ENCODE measurements at places on chromosomes 11 and 22.

- DNase-seq: no peak
Observed at GRCh38 chr22:45227645-45228400, 12.9 kb downstream of the KIAA0930 start.

GRCh38 chr11:104830080-104830479, 68.2 kb downstream of the CASP12 start:
- no peak for DNase-seq

DNA sequence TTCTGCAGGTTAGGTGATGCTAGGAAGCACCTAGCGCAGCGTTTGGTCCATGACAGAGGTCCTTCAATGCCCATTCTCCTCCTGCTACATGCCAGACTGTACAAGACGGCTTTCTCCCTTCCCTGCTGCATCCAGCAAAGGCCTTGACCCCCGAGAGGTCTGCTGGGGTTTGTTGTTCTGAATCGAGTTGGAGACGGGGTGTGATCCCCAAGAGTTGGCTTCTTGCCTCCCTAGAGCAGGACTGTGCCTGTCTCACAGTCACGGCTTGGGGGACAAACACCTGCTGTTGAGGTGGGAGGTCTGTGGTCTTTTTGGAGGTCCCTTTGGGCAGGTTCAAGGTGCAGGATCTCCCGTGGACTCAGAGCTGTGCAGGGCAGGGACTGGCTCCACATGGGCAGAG, 352.3 kb upstream of the B3GAT1 start:
- no peak for DNase-seq

DNA sequence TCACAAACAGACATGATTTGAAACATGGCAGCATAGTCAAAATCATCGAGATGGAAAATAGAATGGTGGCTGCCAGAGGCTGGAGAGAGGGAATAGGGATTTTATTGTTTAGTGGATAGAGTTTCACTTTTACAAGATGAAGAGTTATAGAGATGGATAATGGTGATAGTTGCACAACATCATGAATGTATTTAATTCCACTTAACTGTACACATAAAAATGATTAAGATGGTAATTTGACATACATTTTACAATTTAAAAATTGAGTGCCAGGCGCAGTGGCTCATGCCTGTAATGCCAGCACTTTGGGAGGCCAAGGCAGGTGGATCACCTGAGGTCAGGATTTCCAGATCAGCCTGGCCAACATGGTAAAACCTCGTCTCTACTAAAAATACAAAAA, 21.2 kb downstream of the TTC28 start:
- DNase-seq: no peak

DNA sequence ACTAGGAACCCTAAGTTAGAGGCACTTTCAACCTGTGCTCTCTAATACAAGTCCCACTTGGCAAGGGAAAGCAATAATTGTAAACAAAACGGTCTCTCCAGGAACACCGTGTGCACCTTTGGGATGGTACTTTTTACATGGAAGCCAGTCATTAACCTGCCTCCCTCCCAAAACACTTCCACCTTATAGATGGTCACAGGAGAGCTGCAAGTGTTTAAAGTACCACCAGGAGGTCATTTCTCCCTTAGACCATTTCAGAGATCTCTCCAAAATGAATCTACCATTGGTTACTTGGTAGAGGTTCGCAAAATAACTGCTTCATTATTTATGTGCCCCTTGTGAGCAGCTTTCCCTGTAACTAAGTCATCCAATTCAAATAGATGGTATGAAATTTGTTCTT, 375.3 kb downstream of the DYNC2H1 start:
- DNase-seq: no peak

DNA sequence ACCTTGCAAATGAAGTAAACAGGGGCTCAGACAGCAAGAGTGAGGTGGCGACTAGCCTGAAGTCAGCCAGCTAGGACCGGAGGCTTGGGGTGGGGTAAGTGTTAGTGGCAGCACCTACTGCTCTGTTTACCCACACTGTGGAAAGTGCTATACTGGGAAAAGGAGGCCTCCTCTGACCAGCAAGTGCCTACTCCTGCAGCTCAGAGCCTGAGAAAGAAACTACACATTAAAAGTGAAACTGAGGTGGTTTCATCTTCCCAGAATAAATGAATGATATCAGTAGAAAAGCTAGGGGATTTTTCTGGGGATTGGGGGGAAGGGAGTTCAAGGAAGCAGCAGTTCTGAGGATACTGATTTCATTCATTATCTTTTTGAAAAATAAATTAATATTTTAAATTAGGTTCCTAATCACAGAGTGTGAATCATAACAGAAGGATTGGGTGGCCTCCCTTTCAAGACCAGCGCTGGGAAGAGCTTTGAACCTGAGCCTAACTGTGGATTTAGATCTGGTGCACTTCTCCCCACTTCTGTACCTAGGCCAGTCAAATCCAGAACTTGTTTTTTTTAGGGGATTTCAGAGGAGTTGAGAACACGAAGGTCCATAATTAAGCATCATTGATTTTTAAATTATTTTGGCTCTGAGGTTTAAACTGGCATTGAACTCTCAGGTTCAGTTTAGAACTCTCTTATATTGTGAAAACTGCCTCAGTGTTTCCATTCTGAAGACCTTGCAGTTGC, 48.1 kb upstream of the GRAMD1B start:
- DNase-seq: no peak

- no peak for DNase-seq
Observed at GRCh38 chr11:104610635-104611034, 287.6 kb downstream of the CASP12 start.

DNA sequence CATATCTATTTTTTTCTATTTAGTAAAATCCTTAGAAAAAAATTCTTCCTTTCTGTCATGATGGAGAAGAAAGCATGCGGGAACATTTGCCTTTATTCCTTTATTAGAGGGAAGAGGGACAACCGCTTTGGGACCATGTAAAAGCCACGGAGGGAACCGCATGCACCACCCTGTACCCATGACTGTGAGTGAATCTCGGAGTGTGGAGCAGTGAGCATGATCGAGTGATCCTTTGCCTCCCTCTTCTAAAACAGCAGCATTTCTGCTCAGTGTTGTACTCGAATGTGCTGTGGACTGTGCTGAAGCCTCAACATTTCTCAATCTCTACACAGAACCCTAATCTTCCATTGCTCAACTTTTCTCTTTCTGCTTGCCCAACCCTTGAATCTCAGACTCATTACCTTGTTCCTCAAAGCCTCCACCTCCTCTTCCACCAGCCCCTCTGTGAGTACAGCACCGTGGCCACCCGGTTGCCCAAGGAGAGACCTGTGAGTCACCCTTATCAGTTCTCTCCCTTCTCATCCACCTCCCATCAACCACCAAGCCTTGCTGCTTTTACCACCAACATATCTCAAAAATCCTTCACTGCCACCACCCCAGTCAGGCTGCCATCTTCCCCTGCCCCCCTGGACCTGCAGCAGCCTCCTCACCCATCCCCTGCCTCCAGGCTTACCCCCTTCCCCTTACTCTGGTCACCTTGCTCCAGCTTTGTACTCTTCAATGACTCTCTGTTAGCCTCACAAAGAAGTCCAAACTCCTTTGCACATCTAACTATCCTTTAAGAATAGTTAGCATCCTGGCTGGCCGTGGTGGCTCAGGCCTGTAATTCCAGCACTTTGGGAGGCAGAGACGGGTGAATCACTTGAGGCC, 103.1 kb downstream of the NAT10 start:
- DNase-seq: no peak

DNA sequence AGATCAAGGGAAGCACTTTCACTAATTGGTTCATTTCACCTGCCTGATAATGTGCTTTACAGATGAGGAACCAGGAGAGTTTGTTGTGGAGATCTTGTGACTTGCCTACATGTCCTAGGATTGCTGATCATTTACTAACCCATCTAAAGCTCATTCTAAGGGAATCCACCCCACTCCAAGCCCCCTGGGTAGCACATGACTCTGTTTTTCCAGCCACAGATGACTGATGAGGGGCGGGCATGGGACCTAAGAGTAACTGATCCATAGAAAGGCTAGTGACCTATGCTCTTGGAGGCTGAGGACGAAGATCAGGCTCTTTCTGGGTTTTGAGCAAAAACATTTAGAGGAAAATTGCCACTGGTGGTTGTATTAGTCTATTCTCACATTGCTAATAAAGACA, 378.1 kb downstream of the CADM1 start:
- no peak for DNase-seq

DNA sequence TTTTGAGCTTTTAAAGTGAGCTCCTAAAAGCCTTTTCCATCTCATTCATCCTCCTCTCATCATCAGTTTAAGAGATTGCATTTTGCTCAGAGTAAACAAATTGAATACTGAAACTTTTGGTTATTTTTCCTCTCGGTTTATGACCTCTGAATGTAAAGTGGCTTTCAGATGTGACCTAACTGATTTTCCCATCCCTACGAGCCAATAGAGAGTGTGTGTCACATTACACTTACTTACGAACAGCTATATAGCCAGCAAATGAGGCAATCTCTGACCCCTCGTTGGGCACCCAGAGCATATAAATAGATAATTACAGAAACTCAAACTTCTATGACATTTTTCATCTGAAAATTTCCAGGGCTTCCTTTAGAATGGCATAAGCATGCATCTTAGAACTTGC, 317.7 kb downstream of the OPCML start:
- no peak for DNase-seq

DNA sequence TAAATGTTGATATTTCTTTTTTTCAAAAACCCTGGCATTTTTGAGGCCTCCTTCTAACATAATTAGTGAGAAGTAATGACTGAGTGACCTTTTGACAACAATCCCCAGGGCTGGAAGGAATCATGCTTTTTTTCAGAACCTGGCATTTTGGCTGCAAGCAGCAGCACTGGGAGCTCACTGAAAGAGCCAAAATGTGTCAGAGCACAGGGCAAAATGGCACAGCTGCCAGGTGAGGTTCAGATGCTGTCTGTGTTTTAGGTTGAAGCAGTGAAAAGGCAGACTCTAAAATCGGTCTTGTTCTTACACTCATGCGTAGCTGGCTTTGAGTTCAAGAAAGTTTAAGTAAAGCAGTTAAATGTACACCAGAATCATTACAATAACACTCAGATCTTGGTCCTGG, 1063.8 kb downstream of the DLG2 start:
- no peak for DNase-seq

DNA sequence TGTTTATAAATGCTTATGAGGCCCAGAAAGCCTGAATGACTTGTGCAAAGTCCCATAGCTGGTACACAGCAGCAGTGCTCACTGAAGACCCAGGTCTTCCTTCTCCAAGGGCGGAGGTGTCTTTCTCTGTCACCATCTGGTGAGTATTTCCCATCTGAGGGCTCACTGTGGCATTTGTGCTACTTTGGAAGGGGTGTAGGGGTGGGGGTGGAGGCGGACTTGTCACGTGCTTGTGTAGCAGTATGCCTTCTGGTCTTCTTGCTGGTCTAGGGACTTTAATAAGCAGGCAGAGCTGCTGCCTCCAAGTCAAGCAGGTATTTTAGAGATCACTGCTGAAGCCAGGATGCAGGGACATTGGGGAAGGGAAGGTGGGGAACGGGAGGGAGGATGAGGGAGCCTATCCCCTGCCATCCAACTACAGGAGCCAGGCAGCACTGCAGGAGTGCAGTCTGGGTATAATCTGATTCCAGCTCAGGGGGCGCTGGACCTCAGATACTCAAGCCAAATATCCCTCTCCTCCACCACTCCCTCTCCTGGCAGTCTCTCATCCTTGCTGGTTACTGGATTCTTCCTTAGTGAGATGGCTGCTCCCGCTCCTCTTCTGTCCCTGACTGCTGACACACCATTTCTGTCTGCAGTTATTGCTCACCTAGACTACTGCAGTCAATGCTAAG, 3.4 kb downstream of the ABCC8 start:
- no peak for DNase-seq

GRCh38 chr22:43356881-43357280, 13.7 kb upstream of the SCUBE1 start:
- DNase-seq: no peak

DNA sequence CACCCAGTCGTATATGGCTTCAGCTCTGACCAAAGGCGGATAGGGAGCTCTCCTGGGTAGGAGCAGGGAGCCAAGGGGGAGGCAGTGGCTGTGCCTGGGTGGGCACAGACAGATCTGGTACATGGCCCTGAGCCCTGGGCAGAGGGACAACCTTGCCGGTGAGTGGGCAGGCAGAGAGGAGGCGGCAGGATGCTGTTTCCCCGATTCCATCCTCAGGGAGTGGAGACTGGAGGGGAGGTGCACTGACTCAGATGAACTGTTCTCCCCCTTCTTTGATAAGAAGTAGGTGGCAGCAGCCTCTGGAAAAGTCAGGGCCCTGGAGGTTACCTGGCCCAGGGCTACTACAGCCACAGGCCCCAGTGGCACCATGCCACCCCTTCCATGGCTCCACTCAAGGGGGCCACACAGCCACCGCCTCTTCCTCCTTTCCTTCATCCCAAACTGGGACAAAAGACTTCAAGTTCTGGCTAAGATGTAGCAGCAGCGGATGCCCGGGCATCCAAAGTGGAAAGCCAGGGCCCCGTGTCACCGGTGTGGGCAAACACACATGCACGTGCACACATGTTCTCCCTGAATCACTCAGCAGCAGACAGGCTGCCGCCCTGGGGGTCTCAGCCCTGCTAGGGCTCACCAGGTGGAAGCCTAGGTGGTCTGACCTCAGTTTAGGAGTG, 13.4 kb downstream of the CXCR5 start:
- no peak for DNase-seq

DNA sequence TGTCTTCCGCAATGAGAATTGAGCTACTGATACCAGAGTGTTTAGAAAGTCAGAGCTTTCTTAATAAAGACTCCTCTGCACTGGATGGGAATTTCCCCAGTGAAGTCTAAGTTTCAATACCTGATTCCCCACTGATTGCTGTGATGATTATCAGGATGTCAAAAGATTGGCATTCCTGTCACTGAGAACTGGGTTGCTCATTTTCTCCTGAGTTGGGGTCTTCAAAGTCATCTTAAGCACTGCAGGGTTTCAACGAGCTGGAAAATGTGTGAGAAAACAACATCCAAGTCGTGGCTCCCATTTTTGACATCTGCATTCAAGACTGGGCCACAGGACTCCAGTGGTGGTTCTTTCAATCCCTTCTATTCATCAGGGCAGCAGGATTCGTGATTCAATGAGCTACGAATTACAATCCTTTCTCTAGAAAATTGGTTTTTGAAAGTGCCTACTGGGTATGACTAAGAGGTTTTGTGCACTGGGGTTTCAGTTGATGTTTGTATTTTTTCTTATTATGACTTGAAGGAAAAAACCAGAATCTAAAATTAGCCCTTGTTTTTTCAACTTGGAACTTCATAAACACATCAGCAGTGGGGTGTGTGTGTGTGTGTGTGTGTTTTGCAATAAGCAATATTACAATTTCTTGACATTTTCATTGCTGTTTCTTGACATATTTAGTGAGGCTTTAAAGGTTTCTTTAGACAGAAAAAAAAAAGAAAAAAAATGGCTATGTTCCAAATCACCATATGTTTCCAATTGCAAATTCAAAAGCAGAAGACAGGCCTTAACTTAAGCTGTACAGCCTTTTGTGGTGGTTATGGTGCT, 233.0 kb downstream of the FAM76B start:
- DNase-seq: no peak
